ENCODE measurements at places on chromosomes 7 and 10. TPM values are rescaled to one million over a fixed set of nuclear protein-coding genes. Genes with fewer than 3 reads are reported as not detected.
A peak's percentile ranks its signal among the peaks of the same experiment; 100 is the strongest.

- DNase-seq = no peak
Observed at GRCh38 chr7:132488634-132489302, 87.5 kb downstream of the PLXNA4 start.

GRCh38 chr10:116408719-116409118 lies 18.9 kb upstream of the PNLIPRP3 start:
- no peak for DNase-seq

- no peak for DNase-seq
Observed at GRCh38 chr7:12287901-12288300, 76.8 kb downstream of the TMEM106B start.

DNA sequence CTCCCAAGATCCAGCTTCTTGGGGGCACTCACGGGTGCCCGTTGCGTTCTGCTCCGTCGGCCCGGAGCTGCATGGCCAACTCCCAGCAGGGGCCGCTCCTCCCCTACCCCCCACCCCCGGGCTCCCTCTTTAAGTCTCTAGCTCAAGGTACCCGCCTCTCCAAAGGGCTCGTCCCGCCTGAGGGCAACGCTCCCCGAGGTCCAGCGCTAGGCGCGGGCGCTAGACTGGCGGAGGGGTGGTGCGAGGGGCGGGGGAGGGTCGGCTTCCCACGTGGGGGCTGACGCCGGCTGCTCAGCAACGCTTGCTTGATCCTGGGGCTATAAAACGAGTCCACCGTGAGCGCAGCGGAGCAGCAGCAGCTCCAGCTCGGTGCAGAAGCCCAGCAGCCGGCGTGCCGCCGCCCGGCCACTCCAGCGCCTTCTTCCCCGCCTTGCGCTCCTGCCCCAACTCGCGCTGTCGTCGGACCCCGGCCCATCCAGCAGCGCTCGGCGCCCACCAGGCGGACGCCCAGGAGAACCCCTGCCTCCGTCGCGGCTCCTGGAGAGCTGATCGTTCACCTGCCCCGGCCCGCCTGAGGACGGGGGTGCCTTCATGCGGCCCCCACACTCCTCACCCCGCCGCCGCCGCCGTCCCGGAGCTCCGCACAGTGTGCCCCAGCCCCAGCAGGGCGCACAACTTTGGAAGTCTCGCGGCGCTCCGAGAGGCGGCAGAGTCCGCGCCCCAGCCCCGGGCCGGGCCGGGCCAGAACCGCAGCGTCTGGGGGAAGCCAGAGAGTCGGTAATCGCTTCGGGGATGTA lies at the start of gene ADRA2A:
ADRA2A (plus strand) TSS at position 348 of the 797 bp plus-strand sequence. CDS start 968 bp downstream, outside the sequence.
- DNase-seq = peak; percentile 31

GRCh38 chr10:128896116-128896795 lies 570.8 kb upstream of the MGMT start:
- DNase-seq = no peak

The FAM25C gene
- polyA plus RNA-seq = not detected

Data from right lung (tissue), 10 donors.